ENCODE measurements at places on chromosomes 2 and 18.

DNA sequence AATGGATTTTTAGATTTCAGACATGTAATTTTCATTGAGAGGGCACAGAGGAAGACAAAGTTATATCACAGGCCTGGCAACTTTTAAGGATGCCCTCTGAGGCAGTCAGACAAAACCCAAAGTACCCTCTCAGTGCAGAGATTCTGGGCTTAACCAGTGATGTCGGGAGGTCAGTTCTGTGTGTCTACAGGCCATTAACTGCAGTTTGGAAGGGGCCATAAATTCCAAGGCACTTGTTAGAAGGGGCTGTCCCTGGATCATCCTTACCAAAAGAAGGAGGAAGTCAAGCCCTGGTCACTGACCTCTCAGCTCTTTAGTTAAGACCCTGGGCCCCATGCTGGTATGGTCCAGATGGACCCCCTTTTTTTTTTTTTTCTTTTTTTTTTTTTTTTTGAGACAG is 60.7 kb downstream of the LRRFIP1 start:
- no peak for DNase-seq

DNA sequence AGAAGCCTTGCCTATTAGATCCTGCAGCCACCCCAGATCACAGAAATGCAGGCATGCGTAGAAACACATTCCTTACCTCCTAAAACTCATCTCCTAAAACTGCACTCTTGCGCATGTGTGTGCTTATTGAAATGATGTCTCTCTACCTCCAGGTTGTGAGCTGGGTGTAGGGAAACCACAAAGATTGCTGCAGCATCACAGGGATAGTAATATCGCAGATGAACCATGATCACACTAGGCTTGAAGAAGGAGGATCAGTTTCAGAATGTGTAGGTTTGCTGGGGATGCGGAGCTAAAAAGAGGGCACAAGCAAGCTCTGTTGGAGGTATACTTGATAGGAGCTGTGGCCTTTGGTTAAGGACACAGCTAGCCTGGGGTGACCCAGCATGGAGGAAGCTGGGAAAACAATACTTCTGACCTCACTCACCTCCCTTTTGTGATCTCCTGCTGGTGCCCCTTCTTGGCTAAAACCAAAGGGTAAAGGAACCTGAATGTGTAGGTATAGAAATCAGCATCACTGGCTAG is 118.8 kb downstream of the SETBP1 start:
- DNase-seq: no peak

- DNase-seq: no peak
Observed at GRCh38 chr2:188051706-188052105, 240.0 kb upstream of the GULP1 start.

GRCh38 chr2:237459741-237460174 is 27.3 kb upstream of the MLPH start:
- DNase-seq: no peak

GRCh38 chr2:170457742-170458141 is 257.4 kb upstream of the SP5 start:
- DNase-seq: no peak

- DNase-seq: no peak
Observed at GRCh38 chr2:43194121-43194869, 32.1 kb downstream of the ZFP36L2 start.

GRCh38 chr2:196170606-196171247 is 651 bp downstream of the STK17B start:
- no peak for DNase-seq

- no peak for DNase-seq
Observed at GRCh38 chr2:101076581-101076980, 74.5 kb downstream of the RPL31 start.

GRCh38 chr2:17309741-17310339 is 208.4 kb downstream of the RAD51AP2 start:
- DNase-seq: no peak

DNA sequence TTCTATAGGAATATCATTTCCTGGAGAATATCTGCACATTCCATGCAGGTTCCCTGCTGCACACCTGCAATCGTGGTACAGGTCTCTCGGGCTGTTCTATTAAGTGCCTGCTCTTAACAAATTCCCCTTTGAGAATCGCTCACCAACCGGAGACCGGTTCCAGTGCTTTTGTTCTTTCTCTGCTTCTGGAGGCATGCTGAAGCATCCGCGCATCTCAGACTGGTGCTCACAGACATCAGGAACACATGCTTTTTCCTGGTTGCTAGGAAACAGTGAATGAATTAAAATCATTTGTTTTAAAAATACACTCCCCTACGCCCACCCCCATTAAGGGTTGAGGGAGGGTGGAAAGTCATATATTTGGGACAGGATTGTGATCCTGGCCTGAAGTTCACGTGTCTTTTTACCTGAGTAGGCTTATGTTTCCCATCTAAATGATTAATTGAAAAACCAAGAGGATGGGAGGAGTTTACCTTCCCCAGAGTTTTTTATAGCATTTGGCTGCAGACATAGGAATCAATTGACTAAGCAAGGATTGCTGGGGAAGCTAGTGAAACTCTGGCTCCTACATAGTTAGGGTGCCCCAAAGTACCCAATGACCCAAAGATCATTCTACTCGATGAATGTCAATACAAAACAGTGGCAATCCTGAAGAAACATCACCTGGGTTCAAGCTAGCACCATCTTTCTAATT is at the start of gene C2orf80:
Gene C2orf80 (minus strand): TSS at position 221 of the 694 bp plus-strand sequence. CDS start 3,044 bp downstream, outside the sequence.
- no peak for DNase-seq

- DNase-seq: no peak
Observed at GRCh38 chr2:165058476-165059265, 103.3 kb upstream of the SLC38A11 start.

GRCh38 chr2:74941284-74941683 is 17.2 kb upstream of the POLE4 start:
- no peak for DNase-seq

DNA sequence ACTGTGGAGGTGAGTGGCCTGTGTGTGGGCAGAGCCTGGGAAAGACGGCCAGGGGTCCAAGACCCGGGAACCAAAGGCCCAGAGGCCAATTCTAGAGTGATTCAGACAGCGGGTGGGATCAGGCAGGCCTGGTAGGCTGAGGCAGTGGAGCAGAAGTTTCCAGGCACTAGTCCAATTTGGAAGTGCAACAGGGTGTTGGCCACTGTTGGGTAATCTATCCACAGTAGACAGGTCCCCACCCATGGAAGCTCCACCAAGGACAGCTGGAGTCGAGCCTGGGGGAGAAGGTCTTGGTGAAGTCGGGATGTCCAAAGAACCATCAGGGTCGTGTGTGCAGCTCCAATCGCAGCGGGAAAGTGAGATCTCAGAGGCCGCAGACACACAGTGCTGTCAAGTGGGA is 125.8 kb upstream of the COPS8 start:
- DNase-seq: no peak

DNA sequence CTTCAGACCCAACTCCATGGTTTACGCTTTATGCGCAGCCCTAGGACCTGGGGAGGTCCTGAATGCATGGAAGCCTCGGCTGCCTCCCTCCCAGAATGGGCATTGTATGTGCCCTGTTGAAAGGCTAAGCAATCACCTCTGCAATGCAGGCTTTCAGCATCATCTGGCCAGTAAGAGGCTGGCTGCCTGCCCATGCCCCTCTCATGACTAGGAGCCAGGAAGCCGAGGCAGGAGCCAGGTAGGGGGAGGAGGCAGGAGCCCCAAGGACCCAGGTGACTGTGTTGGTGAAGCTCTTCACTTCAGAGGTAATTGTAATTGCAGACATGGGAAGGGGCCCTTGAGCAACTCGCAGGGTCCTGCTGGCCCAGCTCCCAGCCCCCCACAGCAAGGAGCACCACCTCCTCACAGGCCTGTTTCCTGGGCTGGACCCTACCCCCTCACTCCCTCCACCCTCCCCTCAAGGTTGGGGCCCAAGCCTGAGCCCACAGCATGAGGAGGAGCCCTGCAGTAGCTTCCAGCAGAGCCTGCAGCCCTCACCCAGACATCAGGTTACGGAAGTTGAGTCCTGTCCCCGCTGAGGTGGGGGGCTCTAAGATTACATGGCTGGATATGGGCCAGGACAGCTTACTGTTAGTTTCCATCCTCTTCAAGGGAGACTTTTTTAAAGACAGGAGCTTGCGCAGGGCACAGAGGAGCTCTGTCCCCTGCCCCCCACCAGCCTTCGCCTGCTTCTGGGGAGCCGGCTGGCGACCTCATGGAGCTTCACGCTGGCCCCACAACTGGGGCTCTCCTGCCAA is 21.9 kb downstream of the CRACDL start:
- no peak for DNase-seq

DNA sequence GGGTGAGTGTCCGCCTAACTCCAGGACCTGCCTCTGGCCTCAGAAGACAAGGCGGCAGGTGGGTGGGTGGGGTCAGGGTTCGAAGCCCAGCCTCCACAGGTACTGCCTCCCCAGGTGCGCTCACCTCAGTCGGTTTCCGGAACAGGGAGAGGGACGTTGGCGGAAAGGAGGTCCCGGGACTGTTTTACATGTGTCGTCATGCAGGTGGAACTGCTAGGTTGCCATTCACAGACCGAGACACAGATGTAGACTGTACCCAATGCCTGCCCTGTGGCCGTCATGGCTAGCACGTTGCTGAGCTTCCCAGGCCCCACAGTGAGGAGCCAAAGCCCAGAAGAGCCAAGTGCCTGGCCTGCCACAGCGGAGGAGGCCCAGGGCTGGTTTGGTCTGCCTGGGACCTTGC is 284.0 kb upstream of the HS6ST1 start:
- DNase-seq: no peak

- no peak for DNase-seq
Observed at GRCh38 chr2:39786761-39787522, 7.9 kb upstream of the THUMPD2 start.

DNA sequence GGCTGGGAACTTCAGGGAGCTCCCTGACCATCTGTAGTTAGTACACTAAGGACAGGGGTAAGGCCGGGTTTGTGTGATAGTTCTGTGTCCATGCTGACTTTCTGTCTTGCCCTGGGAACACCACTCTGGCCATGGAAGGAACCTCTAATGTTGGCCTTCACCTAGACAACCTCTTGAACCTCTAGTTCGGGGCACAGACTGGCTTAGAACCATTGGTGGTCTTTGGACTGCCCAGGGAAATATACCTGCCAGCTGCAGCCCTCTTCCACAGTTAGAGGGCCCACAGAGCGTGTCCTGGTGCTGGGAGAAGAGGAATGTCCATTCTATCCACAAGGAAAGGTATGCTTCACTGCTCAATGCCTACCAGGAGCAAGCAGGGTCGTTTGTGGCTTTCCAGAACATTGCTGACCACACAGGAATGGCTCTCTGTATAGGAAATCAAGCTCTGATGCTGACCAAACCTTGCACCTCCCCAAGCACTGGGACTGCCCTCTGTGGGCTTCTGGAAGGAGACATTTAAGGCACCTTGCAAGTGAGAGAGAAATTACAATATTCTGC is 318.8 kb upstream of the EPAS1 start:
- DNase-seq: no peak

DNA sequence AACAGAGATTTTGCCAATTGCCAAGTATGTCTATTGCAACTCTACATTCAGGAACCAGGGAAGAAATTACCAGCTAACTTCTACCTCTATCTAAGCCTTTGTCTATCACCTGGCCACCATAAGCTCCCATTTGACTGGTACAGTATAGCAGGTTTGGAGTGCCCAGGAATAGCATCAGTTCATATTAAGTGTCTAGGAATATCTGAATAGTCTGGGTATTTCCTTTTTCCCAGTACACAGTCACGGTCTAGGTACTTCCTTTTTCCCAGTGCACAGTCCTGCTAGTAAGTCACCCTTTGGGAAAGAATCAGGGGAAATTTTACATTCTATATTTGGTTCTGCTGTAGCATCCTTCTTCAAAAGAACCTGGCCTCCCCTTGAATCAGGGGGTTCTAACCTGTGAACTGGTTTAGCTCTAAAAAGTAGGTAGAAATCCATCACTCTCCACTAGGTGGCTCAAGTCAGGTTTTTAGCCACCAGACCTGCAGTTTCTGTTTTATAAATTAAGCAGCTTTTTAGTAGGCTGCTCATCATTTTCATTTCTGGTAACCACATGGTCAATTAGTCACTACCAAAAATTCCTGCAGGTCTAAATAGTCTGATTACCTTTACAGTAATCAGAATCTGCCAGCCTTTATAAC is 49.3 kb upstream of the DNAJC10 start:
- DNase-seq: no peak

DNA sequence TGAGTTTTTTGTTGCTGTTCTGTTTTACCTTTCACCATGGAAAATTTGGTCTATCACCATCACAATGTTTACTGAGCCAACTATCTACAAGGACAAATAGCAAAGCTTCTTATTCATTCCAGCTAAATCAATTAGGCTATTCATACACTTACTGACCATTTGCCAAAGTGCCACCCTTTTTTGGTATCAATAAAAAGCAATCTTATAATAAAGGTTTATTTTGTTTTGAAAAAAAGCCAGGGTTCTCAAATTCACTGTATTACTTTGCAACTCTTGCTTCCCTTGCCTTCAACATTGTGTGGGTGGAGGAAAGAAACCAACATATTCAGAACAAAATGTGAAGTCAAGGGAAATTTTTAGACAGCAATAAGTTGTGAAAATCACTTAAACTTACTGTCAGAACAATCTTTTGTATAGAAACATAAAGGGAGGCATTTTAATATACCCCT is 15.3 kb downstream of the PELI1 start:
- DNase-seq: no peak

DNA sequence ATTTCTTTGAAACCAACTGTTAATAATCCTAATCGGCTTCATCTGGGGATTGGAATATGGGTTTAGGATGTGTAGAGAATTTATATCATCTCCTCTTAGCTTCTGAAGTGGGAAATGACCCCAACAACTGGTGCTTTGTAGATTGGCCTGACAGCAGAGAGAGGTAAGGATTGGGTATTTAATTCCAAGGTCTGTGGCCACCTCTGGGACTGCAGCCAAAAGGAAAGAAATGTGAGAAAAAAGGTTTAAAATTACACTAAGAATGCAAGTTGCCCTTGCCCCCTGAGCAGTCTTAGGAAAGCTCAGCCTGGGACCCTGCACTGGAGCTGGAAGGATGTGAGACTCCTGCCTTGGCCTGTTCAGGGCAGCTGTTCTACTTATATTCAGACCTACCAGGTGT is 157.1 kb downstream of the FTCDNL1 start:
- no peak for DNase-seq

GRCh38 chr2:128626760-128627511 is 308.3 kb upstream of the HS6ST1 start:
- DNase-seq: no peak

DNA sequence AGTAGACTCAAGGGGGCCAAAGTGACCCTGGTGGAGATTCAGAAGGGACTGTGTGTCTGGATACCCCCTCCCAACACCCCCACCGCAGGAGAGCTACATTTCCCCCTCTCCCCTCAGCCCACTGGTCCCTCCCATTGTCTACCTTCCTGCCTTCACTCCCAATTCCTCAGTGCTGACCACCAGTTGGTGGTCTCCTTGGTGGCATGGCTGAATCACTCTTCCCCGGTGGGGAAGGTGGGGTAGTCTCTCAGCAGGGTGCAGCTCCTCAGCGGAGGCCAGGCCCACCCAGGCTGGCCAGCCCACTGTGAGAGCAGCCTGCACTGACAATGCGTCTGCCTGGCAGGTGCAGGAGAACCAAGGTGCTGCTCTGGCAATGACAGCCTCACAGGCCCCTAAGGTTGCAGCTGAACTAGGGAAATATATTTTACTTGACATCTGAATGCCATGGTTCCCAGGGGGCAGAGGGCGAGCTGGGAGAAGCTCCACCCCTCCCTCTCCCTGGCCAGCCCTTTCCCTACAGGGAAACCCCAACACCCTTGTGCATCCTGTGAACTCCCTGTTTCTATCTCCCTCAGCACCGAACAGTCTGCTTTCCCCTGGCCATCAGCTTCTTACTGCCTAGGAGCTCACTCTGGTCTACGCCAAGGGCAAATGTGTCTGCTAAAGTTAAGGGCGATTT is 62.6 kb upstream of the PAX8 start:
- DNase-seq: no peak

GRCh38 chr2:223528036-223528435 is 74.1 kb downstream of the SCG2 start:
- DNase-seq: no peak

Measured in stimulated activated CD8-positive, alpha-beta memory T cell treated with anti-CD3 and anti-CD28 coated beads, Interleukin-15, amount 100 ng/mL, for 1 hour (primary cell).